ENCODE measurements at places on chromosomes 1 and 21.

GRCh38 chr1:110113551-110113950, 1.3 kb downstream of the UBL4B start:
- no peak for DNase-seq

GRCh38 chr1:72432645-72433267, 150.4 kb upstream of the NEGR1 start:
- DNase-seq, result no peak

DNA sequence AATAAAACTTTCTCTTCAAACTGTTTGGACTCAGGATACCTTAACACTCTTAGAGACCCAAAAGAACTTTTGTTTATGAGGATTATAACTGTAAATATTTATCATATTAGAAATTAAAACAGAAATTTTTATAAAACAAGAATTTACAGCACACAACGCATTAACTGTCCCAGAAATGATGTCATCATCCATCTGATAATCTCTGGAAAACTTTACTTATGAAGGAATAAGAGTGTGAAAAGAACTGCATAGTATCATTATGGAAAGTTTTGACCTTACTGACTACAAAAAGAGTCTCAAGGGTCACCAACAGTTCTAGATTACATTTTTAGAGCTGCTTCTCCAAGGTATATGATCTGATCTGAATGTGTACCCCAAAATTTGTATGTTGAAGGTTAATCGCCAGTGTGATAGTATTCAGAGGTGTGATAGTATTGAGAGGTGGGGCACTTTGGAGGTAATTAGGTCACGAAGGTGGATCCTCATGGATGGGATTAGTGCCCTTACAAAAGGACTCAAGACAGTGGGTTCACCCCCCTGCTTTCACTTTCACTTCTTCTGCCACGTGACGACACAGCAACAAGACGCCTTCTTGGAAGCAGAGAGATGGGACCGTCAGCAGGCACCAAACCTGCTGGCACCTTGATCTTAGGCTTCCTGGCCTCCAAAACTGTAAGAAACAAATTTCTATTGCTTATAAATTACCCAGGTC, 95.7 kb upstream of the NR5A2 start:
- DNase-seq, result no peak

GRCh38 chr1:222054416-222054815, 312.5 kb upstream of the DUSP10 start:
- no peak for DNase-seq

- no peak for DNase-seq
Measured at GRCh38 chr1:65792669-65793358, at the start of gene PDE4B. Gene PDE4B, plus strand, starts transcription at chr1:65792895.

GRCh38 chr1:202592146-202592545, 118.1 kb downstream of the SYT2 start:
- no peak for DNase-seq

- DNase-seq, result no peak
Measured at GRCh38 chr1:24964811-24965570, 34.9 kb upstream of the RUNX3 start.

- DNase-seq, result no peak
Measured at GRCh38 chr21:37848721-37849490, 67.4 kb downstream of the KCNJ6 start.

DNA sequence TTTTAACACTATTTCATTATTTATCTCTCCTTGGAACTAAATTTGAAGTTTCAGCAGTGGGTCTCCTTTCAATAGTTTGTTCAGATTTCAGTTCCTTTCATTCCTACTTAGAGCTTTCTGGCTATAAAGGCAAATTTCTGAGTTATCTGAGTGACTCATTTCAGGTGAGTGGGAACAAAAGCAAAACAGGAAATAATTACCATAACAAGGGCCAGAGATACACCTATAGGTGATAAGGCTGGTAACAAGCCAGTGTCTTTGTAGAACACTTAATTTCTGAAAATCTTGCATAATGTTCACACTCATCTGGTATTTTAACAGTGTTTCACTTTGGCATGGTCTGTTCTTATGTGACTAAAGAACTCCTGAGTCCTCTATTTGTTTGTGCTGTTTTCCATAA, 64.5 kb upstream of the PRRC2C start:
- DNase-seq, result no peak

DNA sequence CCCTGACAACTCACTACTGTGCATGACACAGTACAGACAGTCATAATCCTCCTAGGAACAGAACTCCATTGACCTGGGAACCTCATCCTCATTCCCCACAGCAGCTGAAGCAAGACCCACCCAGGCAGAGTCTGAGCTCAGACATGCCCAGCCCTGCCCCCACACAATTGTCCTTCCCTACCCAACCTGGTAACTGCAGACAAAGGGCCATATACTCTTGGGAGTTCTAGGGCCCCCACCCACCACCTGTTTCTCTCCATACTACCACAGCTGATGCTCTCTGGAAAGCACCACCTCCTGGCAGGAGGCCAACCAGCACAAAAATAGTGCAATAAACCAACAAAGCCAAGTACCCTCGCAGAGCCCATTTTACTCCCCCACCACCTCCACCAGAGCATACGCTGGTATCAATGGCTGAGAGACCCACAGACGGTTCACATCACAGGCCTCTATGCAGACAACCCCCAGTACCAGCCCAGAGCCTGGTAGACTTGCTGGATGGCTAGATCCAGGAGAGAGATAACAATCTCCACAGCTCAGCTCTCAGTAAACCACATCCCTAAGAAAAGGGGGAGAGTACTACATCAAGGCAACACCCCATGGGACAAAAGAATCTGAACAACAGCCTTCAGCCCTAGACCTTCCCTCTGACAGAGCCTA, 159.7 kb upstream of the CXADR start:
- DNase-seq, result no peak

- DNase-seq, result no peak
Measured at GRCh38 chr1:220791956-220792355, 5.2 kb downstream of the MTARC1 start.

DNA sequence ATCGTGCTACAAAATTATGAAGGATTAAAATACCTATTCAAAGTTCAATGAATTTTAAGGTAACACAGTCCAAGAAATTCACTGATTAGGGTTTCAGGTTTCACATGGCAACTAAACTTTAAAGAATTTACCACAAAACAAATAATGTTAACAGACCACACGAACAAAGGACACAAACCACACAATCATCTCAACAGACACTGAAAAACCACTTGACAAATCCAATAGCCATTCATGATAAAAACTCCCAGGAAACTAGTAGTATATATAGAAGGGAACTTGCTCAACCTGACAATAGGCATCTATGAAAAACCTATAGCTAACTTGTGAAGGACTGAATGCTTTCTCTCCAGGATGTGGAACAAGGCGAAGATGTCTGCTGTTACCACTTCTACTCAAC, 21.1 kb upstream of the SH2D5 start:
- no peak for DNase-seq

- DNase-seq, result no peak
Measured at GRCh38 chr1:41359211-41360073, 1.8 kb upstream of the FOXO6 start.

GRCh38 chr1:17116643-17117042, 2.6 kb downstream of the PADI2 start:
- DNase-seq, result no peak

DNA sequence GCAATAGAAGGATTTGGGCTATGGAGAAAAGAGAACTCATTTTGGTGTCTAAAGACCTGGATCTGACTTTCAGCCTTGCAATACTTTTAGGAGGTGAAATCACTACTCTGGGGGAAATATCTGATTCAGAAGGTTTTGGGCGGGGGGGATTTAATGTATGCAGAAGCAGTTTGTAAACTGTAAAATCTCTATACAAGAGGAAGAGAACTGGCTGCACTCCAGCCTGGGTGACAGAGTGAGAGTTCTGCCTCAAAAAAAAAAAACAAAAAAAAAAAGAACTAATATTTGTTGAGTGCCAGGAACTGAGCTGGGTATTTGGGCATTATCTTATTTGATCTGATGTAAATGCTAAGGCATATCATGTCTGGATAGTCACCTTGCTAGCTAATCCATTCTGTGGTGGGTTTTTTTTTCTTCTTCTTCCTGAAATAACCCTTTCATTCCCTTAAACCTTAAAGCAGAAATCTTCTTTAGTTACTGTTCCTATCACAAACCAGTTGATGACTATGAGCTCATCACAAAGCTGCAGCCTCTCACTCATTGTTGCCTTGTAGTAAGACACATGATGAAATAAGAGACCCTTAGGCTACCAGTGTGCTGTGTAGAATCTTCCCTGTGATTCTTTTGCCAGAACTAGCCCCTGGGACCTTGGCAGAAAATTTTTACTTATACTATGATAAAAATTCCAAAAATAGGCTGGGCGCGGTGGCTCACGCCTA, 35.6 kb upstream of the SLC16A1 start:
- no peak for DNase-seq

DNA sequence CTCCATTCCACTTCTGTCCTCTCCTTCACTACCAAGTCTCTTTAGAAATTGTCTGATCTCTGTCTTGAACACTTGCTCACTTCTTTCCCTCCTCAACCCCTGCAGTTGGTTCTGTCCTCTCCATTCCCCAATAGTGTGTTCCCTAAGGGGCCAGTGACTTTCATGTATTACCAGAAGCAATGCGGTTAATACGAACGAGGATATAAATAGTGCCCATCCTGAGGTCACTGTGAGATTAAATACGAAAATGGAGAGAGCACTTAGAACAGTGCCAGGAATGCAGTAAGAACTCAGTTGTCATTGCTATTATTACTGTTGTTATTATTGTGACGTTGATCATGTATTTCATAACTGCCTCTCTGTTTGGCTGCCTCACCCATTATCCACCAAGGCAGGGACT, 53.0 kb upstream of the ARTN start:
- no peak for DNase-seq

DNA sequence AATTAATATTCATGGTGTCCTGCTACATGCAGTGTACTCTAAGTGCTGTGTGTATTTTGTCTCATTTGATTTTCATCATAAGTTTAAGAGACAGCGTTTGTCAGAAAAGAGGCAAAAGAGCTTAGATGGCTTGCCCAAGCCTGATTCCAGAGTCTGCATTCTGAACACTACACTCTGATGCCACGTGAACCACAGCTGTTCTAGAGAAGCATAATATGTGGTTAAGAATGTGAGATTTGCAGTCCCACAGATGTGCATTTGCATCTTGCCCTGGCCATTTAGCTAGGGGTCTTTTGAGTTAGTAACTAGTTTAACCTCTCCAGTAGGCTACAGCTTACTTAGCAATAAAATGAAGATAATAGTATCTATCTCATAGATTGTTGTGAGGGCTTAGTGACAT, 9.2 kb upstream of the GADD45A start:
- DNase-seq, result no peak

DNA sequence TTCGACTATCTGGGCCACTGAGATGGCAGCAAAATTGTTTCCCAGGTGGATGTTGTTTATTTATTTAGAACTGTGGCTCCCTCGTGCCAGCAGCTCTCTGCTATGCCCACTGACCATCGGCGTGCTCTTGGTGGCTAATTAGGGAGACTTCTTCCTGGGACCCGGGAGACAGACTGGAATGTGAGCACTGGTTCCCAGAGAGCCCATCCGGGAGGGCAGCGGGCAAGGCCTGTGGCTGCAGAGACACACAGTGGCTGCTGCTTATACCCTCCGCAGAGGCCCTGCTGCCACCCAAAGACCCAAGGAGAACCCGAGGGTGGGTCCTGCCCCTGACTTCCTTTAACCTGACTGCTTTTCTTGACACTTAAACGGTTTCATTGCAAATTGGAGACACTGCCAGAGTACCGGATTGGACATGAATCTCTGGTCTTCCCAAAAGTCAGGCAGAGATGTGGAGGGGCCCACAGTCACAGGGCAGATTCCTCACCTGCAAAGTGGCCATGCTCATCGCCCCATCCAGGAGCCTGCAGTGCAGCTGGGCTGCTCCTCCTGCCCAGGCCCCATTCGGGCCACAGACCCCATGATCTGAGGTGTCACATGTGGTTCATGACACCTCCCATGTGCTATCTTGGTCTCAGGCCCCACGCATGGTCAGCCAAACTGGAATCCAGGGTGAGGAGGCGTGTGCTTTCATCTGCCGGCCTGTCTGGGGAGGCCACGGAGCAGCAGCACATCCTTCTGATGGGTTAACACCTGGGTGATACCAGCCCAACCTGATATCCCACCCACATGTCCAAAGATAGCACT, 5.7 kb upstream of the MATN1 start:
- no peak for DNase-seq

- no peak for DNase-seq
Measured at GRCh38 chr21:35748678-35749314, 311.5 kb downstream of the SETD4 start.

DNA sequence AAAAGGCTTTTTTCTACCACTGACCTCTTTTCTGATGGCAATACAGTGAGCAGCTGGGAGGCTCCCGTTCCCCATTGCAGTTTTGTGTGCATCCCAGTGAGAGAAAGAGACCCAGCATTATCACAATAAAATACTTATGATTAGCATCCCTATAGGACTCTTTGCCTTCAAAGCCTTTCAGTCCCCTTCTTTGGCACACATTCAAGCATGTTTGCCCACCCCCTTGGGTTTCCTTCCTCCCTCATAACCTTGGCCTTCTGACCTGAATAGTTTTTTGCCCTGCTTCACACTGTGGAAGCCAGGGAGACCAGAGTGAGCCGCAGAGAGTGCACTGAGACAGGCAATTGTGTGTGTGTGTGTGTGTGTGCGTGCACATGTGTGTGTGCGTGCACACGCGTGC, 13.2 kb upstream of the PLXNA2 start:
- DNase-seq, result no peak

- peak; percentile 22 for DNase-seq
Measured at GRCh38 chr1:51070011-51070410, 32.0 kb upstream of the C1orf185 start.

DNA sequence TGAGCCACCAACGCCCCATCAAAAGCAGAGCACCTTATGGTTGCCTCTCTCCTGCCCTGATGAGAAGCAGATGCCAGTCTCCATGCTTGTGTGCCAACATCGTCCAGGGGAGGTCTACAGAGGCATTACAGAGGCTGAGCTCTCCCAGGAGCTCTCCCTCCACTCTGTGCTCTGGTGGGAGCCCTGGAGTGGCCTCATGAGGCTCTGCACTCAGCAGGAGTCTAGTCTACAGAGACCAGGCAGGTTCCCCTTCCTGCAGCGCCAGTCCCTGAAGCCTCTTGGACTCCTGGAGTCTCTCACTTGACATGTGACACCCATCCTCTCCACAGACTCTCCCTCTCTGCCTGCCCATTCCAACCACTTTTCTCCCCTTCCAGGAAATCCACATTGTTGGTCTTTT, 3.4 kb downstream of the DCST1 start:
- no peak for DNase-seq

DNA sequence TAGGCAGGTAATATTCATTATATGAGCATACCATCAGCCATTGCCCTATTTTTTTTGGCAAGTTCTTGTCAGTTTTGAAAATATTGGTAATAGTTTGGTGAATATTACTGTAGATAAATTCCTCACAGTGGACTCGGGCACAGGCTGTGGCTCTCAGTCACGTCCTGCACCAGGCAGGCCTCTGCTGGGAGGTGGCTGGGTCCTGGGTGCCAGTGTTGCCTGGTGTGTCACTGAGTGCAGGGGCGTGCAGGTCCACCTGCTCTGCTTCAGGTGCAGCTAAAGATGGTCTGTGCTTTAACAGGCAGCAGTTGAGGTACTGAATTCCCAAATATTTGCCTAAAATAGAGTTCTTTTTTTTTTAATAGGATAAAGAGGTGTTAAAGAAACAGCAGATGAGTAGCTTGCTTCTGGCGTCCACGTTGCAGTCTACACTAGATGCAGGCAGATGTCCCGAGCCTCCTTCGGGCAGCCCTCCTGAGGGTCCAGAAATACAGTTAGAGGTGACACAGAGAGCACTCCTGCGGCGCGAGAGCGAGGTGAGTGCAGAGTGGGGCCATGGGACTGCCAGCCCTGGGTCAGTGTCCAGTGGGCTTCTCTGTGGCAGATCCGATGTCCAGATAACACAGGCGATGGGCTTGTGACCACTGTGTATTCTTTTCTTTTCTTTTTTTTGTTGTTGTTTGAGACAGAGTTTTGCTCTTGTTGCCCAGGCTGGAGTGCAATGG, 57.3 kb upstream of the DIP2A start:
- DNase-seq, result no peak
